Kasumi-1 (cell line): ENCODE measurements at places on chromosomes 4 and X.

DNA sequence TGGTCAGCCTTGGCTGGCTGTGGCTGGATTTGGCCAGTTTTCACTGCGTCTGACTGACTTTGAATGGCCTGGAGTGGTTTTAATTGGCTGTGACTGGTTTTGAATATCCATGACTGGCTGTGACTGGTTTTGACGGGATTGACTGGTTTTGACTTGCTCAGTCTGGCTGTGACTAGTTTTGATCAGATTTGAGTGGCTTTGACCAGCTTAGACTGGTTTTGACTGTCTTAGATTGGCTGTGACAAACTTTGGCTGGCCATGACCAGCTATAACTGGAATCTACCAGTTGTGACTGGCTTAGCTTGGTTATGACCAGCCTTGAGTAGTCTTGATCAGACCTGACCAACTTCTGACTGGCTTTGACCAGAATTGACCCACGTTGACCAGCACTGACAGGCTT, 168.4 kb upstream of the AMOT start:
- DNase-seq, result no peak

GRCh38 chrX:44785652-44786051, 58.2 kb upstream of the DUSP21 start:
- no peak for DNase-seq

DNA sequence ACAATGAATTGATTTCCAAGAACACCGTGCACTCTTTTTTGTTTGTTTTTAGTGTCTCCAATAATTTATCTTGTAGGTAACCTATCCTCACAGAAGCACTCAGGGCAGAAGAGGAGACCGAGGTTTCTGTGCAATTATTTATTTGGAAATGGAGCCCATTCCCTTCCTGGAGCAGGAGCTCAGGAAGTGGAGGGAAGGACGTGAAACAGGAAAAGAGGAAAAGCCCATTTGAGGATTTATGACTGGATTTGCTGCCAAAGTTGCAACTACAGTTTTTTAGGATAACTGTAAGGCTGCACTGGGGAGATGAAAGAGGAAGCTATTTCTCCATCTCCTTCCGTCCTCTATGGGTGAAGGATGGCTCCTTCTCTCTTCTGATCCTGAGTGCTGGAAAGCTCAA, 31.7 kb upstream of the MXRA5 start:
- no peak for DNase-seq

DNA sequence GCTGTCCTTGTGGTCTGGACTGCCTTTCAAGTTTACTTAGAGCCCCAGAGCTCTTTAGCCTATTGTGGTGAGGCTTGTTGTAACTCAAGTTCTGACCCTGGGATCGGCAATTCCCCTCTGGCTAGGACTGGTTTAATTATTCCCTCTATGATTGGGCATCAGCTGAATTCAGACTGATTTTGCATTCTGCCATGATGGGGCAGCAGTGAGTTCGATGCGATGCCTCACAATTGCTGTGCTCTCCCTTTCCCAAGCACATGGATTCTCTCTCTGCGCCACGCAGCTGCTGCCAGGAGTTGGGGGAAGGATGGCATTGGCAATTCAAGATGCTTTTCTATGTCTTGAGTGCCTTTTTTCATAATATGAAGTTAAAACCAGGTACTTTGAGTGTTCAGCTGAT, 327.8 kb upstream of the CXorf51B start:
- DNase-seq, result no peak

GRCh38 chr4:8699063-8699385, 106.5 kb downstream of the CPZ start:
- DNase-seq, result no peak

DNA sequence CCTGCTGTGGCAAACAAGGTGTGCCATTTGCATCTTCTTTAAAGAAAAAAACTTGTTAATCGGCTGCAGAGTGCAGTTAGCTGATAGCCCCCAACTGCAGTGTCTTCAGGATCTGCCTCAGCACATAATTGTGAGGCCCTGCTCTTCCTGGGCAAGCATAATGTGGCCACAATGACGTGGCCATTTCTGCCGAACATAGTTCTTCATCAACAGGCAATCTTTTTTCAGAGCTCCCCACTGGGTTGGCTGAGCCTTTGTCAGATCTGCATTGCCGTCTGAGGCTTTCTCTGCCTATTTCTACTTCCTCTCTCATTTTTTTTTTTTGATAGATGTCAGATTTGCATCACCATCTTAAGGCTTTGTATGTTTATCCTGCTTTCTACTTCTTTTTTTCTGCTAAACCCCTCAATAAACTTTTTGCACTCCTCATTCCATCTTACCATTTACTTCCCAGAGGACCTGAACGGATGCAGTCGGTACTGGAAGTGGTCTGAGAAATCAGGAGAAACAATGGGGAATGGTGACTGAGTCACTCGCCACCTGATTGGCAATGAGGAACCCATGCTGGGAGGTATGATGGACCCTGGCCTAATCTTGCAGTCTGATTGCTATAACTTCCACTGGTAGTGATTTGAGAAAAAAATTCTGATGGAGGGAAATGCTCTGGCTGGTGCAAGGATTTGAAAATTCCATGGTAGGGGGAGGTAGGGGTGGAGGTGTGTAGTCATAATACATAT, 21.2 kb upstream of the TAB3 start:
- no peak for DNase-seq

DNA sequence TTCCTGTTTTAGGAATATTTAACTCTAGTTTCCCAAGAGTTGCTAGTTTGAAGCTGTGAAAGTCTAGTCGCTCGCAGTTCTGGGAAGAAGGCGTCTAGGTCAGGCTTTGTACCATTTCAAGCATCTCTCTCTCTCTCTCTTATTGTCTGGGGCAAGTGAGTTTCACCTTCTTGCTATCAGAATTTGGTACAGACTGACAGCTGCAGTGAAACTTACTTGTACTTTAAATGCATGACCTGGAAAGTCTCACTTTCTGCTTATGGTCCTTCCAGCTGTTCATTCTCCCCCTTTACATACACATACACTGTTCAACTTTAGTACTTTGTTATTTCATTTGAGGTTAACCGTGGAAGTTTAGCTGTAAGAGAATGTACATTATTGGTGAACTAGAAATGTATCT, 4.4 kb downstream of the FRMPD4 start:
- no peak for DNase-seq

DNA sequence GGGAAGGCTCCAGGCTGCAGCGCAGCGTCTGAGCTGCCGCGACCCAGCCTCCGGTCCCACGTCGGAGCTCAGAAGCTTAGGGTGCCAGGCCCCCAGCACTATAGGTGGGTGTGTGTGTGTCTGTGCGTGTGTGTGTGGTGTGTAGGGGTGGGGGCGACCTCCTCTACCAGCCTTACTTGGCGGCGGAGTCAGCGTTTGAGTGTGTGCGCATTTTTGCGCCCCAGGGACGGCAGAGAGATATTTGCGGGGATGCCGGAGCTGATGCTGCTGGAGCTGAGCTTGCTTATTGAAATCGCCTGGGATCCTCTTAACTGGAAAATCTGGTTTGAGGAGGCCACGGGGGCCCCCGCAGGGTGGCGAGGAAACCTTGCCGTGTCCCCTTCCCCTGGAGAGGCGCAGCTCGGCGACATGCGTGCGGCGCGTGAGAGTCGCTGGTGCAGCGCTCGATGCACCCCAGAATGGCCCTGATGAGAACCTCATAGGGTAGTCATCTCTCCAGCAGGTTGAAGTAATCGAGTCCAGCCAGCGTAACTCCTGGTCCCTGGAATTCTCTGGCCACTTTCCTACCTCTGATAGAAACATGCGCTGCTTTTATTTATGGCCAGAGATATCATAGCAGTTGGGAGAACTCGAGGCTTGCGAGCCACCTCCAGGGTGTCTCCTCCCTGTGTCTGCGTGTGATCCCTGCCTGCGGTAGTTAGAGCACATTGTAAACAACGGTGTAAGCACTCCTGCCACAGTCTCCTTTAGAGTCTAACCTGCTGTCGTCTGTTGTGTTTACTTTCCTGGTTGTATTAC, 2.7 kb downstream of the ADGRL3 start:
- peak; percentile 39 for DNase-seq

GRCh38 chr4:1030031-1030430, 18.6 kb downstream of the FGFRL1 start:
- DNase-seq, result no peak

DNA sequence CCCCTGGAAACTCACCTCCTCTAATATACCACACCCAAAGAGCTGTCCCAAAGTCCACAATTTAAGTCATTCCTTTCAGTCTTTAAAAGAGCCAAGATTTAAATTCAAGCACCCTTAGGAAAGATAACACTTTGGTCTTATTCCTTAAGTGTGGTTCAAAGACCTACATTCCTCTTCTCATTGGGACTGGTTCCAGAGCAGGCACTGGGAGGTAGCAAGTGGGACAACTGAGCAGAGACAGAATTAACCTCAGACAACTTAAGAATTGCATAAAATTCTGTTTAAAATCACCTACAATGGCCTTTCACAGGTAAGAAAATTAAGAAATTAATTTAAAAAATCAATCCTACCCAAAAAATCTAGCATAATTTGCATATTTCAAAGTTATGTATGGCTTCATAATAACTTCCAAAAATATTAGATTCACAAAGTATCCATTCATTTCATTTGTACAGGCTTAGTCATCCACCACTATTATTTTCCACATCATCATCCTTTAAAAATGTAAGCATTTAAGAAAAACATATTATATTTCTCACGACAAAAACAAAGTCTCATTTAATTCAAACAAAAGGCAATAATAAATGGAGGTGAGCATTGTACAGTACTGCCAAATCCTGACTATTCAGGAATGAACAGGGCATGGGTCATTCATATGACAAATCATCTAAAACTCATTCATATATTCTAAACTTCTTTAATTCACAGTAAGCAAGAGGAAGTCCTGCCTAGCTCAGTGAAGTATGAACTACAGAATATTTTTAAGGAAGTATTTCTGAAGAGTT, 13.6 kb downstream of the PRSS12 start:
- DNase-seq, result peak; percentile 22

- DNase-seq, result no peak
Measured at GRCh38 chr4:41820473-41820872, 71.9 kb upstream of the PHOX2B start.

GRCh38 chr4:27398631-27399310, 538.1 kb downstream of the STIM2 start:
- DNase-seq, result no peak

DNA sequence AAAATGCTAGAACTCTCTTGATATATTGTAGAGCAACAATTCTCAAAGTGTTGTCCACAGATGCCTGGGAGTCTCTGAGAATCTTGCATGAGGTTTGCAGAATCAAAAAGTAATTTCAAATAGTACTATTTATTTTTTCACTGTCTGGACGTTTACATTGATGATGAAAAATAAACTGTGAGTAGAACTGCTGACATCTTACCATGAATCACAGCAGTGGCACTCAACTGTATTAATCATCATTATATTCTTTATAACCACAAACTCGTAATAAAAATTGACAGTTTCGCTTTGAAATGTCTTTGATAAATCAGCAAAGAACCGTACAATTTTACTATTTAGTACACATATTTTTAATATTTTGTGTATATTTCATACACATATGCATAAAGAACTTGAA, 94.5 kb downstream of the NAF1 start:
- no peak for DNase-seq

- DNase-seq, result no peak
Measured at GRCh38 chr4:76690906-76691275, 207.1 kb downstream of the SOWAHB start.

- DNase-seq, result no peak
Measured at GRCh38 chrX:40698851-40699250, 36.5 kb downstream of the MED14 start.

DNA sequence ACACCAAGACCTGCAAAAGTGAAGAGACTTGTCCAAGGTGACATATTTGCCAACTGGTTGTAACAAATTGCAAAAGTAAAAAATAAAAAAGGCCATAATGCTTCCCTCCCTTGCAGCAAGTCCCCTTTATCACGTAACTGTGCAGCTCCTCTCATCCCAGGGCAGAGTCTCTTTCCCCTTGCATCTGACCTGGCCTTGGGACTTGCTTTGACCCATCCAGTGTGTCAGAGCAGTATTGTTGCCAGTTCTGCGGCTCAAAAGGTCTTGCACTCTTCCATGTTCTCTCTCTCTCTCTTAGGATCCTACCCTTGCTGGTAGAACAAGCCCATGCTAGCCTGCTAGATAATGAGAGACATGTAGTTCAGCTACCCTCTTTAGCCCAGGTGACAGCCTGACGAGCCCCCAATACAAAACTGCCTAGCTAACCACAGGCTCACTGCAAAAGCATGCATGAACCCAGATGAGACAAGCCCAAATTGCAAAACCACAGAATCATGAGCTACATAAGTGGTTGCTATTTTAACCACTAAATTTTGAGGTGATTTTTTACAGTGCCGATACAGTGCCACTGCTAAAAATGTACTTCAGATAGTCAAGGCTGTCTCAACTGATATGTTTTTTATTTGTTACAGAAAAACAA, 289.5 kb upstream of the PPARGC1A start:
- no peak for DNase-seq

GRCh38 chrX:68997911-68998310, 167.3 kb downstream of the PJA1 start:
- DNase-seq, result no peak

DNA sequence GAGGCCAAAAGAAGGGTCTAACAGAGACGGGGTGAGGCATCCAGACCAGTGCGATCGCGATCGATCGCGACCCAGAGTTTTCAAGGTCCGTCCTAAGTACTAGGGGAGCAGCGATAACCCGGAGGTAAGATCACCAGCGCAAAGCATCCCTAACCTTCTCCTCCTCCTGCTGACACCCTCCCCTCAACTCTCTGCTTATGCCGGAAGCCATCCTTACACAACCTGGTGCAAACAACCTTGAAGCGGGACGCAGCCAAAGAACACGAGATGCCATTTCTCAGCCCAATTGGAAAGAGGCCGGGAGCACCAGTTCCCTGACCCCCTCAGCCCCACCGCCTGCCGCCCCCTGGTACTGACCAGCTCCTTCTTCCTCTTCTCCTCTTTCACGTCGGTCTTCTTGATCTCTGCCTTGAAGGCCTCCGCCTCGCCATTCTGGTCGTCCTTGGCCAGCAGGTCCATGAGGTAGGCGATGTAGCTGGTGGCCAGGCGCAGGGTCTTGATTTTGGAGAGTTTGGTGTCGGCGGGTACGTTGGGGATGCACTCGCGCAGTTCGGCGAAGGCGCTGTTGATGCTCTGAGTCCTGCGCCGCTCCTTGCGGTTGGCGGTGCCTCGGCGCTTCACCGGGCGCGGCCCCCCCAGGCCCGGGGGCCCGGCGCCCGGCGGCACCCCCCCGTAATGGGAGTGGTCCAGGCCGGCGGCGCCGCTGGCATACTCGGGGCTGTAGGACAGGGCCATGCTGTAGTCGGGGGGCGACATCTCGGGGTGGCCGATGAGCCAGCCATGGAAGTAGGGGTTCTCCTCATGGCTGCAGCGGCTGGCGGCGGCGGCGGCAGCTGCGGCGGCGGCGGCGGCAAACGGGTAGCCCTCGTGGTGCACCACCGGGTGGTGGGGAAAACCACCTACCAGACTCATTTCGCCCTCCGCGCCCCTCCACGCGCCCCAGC, 1.4 kb downstream of the HAND2 start:
- no peak for DNase-seq

DNA sequence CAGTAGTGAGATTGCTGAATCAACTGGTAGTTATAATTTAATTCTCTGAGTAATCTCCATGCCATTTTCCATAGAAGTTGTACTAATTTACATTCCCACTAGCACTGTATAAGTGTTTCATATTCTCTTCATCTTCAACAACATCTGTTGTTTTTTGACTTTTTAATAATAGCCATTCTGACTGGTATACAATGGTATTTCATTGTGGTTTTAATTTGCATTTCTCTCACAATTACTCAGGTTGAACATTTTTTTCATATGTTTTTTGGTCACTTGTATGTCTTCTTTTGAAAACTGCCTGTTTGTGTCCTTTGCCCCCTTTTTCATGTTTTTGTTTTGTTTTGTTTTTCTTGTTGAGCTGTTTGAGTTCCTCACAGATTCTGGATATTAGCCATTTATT, 880.2 kb downstream of the RAPGEF2 start:
- DNase-seq, result no peak

GRCh38 chr4:64893205-64893604, 484.0 kb upstream of the TECRL start:
- DNase-seq, result no peak
